GF-D8 (cell line): ENCODE measurements at places on chromosomes 11 and 22.

GRCh38 chr11:124174001-124174583 lies 9.1 kb upstream of the OR10D3 start:
- DNase-seq: no peak

DNA sequence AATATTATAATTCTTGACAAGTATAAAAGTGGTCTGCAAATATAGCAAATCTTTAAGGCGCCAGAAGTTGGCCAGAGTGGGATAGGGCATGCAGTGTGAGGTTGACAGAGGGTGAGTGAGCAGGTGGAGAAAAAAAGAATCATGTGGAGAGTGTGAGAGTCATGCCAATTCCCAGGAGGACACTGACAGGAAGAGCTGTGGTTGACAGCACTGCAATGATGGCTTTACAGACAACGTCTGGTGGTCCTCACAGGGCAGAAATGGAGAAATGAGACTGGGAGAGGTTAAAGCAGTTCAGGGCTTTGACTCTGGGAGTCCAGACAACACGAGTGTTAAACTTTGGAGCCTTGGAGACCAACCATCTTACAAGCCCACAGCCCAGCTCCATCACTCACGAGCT lies 34.9 kb downstream of the SERPIND1 start:
- no peak for DNase-seq

DNA sequence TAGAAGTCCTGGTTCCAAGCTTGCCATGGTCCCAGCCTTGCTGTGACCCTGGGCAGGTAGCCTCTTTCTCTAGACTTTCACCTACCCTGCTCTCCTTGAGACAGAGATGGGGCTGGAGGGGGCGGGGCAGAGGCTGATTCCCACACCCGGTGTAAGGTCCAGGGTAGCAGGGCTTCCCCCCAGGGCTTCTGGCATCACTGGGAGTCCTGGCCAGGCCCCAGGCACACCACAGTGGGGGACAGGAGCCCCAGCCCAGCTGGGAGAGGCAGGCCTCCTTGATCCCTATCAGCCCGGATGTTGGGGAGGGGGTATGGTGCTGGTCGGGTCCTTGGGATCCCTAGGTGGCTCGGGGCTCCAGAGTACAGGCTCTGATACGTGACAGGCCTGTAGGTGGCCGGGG lies 1.7 kb upstream of the NUDT8 start:
- no peak for DNase-seq

DNA sequence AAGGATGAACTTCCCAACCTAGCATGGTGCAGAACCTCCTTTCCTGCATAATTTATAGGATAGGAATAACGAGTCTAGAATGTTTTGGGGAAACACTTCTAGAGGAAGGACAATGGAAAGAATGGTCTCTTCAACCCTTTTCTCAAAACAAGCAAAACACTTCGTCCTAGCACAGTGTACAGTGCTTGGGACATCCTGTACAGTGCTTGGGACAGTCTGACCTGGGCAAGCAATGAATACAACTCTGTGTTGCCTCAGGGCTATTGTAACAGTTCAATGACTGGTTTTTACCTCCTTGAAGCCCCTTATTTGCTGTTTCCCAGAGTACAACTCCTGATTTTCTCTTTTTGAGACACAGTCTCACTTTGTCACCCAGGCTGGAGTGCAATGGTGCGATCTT lies 1.6 kb upstream of the ADAMTS8 start:
- DNase-seq: no peak

- DNase-seq: no peak
Observed at GRCh38 chr11:1927026-1927847, 7.7 kb downstream of the TNNT3 start.

- no peak for DNase-seq
Observed at GRCh38 chr22:44881624-44882023, 128.2 kb downstream of the PHF21B start.

DNA sequence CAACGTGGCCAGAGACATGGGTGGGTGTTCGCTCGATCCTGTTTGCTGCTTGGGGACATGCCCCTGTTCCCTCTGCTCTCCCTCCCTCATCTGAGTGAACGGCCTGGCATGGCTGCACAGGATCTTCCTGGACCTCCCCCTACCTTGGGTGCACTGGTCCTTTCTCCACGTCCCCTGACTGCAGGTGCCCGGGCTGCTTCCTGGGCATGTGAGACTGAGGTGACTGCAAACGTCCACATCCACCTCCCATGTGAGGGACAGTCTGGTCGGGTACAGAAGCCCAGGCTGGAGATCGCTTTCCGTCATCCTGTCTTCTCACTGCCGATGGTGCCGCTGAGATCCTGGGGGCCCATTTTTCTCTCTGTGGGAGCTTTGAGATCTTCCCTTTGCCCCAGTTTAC lies 11.8 kb downstream of the SULT4A1 start:
- DNase-seq: no peak

DNA sequence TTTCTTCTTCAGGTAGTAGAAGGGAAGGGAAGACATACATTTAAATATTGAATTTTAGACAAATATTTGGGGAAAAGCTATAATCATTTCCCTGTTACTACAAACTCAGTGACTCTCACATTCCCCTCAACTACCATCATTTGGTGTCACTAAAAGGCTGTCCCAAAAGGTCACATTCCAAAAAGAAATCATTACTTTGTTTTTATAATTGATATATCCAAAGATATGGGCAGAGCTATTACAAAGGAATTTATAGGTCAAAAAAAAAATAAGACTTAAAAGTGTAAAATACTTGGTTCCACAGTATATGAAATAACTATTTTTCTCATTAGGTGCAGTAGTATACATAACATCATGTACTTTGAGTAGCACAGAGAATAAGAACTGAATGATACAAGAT lies 751.4 kb downstream of the KCNA4 start:
- DNase-seq: no peak

DNA sequence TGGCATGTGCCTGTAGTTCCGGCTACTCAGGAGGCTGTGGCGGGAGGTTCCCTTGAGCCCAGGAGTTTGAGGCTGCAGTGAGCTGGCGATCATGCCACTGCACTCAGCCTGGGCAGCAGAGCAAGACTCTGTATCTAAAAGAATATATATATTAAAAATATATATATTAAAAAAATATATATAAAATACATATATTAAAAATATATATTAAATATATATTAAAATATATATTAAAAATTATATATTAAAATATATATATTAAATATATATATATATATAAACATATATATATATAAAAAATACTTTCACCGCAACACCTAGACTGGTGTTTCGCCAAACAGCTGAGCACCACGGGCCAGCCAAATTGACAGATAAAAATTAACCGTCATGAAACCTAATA lies 8.8 kb downstream of the TTC38 start:
- DNase-seq: no peak
